T follicular helper cell (primary cell): ENCODE measurements at places on chromosomes 2 and 18.

DNA sequence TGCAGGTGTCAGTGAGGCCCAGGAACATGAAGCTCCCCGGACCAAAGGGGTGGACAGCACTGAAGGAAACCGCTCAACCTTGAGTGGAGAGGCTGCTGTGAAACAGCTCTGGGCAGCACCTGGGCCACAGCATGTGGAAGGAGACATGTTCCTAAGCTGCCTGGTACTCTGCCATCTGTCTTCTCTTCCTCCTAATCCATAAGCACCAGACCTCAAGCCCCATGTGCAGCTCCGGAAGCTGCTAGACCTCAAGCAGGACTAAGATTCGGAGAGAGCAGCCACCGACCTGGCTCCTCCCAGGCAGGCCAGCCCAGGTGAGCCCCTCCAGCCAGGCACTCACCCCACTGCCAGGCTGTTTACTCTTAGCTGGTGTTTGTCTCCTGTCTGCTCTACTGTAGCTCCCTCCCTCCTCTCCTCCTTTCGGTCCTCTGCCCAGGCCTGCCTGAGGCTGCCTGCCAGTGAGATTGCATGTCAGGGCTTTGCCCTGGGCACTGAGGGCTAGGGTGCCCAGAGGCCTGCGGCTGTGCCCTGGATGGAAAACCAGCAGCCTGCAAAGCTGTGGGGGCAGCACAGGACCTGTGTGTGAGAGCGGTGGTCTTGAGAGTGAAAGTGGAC is 53.7 kb downstream of the BCL11A start:
- no peak for DNase-seq

GRCh38 chr2:58055033-58055786 is 8.6 kb downstream of the VRK2 start:
- DNase-seq, result no peak

DNA sequence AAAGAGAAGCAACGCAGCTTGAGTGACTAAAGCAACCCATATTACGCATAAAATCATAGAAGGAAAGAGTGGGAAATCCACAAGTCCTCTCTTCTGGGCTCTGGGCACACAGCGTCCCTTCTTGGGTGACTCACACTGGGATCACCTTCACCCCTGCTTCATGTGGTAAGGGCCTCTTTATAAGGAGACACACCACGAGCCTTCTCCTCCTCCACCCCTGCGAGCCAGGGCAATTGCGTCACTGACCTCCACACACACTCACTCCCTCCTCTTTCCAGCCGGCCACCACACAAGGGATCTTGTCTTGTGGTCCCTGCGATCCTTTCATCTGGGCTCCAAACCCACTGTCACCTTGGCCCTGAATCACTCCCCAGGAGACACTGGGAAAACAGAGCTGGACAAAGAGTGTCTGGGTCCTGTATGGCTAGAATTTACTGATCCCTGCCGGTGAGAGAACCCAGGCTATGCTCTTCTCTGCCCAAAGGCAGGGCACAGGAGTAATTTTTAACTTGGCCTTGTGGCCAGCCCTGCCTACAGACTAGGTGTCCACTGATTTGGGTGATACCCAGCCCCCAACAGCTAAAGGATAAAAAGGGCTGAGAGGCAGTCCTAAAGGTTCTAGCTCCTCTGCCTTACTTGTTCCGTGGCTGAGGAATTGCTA is 35.3 kb downstream of the NHEJ1 start:
- no peak for DNase-seq

DNA sequence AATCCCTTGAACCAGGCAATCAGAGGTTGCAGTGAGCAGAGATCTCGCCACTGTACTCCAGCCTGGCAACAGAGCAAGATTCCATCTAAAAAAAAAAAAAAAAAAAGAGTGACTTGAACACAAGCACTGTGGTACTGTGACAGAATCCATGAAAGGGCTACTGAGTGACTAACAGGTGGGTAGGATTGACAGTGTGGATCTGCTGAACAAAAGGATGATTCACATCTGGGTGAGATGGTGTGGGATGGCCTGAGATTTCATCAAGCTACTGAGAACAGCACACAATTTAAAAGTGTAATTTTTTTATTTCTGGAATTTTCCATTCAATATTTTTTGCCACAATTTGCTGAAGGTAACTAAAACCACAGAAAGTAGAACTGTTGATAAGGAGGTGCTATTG is 13.3 kb upstream of the SP3 start:
- no peak for DNase-seq

DNA sequence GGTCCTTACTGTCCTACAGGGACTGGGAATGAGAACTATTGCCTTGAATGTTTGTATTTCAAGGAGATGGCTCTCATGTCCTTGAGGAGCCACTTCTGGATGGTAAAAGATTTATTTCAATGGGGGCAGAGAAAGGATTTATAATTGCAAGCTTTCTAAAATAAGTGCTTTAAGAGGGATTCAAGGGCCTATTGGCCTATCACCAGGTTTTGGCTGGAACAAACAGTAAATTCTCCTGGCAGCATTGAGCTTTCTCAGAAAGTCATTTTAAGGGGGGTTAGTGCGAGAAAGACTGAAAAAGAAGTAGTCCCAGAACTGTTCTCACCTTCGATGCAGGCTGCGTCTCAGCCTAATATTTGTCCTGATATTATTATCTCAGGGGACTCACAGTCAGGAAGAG is 29.8 kb downstream of the DPP10 start:
- DNase-seq, result no peak

DNA sequence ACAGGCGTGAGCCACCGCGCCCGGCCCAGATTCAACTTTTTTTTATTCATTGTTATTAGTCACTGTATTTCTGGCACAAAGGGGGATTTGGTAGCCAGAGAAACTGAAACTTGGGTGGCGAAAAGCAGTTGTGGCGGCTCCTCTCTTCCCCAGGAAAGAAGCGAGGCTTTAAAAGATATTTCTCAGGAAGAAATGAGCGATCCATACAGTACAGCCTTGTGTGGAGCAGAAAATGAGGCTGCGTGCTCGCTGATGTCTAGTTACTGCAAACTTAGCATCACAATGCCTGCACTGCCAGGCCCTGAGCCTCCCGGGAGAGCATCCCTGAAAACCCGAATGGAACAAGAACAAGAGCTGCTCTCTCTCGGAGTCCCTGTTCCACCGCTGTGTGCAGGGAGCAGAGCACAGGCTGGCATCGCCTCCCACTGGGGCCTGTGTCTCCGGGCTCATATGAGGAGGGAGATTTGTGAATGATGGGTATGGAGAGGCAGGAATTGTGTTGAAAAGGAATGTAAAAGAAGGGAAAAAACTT is 234.0 kb downstream of the ZNF516 start:
- DNase-seq, result no peak

GRCh38 chr2:221314786-221315185 is 257.3 kb downstream of the EPHA4 start:
- DNase-seq, result no peak

- DNase-seq, result no peak
Measured at GRCh38 chr2:14790041-14790640, 157.6 kb downstream of the LRATD1 start.

- no peak for DNase-seq
Measured at GRCh38 chr2:214774108-214774507, 35.4 kb downstream of the BARD1 start.

DNA sequence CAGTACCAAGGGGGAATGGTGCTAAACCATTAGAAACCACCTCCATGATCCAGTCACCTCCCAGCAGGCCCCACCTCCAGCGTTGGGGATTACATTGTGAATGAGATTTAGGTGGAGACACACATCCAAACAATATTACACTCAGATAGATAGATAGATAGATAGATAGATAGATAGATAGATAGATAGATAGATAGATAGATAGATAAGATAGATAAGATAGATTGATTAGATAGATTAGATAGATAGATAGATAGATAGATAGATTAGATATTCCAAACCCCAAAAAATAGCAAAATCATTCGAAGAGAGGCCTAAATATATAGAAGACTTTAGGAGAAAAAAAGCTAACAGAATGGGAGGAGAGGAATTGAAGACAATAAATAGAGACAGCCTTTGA is 42.8 kb upstream of the UBXN4 start:
- DNase-seq, result no peak

DNA sequence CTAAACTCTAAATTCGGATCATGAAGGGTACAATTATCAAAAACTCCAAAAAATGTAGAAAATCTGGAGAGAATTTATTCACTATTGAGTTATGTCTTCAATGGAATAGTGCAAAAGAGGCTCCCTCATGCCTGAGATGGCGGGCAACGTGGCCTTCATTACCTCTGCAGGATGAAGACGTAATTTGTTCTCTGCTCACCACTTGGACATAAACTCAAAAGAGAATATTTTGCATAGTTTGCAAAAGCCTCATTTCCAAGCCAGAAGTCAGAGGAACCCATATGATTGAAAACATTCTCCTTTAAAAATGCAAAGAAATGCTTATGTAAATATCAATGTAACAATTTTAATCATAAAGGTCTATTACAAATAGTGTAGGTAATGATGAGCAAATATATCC is 58.7 kb downstream of the SLC25A12 start:
- no peak for DNase-seq

- no peak for DNase-seq
Measured at GRCh38 chr2:142236181-142236580, 105.4 kb upstream of the LRP1B start.

- DNase-seq, result no peak
Measured at GRCh38 chr2:24702800-24703199, 90.4 kb downstream of the PTRHD1 start.

DNA sequence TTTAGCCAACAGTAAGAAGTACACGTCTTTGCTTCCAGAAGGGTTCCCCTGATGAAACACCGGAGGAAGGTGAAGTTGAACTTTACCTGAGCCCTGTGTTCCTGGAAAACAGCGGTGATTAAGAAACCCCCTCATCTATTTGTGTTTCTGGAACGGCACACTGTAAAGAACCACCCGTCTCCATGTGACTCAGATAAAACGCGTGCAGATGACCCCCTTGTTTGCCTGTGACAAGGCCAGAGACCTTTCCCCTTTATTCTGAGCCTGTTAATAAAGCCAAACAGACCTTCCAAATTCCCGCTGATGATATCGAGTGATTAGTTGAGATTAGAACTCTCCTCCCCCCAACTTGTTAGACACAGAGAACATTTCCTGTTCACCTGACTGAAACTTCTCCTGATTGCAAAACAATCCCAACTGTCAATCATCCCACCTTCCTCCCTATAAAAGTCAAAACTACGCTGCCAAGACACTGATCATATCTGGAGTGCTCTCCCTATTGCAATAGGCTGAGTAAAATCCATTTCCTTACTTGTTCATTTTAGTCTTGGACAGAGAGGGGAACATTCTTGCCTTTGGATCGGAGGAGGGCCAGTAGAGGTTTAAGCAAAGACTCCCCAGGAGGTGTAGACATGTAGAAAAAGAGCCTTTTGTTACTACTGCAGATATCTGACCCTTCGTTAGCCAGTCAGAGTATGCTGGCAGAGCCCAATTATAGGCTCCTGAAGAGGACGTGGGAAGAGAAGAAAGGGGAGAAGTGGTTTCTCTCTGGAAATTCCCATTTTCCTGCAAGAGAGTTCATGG is 914 bp upstream of the IWS1 start:
- no peak for DNase-seq

DNA sequence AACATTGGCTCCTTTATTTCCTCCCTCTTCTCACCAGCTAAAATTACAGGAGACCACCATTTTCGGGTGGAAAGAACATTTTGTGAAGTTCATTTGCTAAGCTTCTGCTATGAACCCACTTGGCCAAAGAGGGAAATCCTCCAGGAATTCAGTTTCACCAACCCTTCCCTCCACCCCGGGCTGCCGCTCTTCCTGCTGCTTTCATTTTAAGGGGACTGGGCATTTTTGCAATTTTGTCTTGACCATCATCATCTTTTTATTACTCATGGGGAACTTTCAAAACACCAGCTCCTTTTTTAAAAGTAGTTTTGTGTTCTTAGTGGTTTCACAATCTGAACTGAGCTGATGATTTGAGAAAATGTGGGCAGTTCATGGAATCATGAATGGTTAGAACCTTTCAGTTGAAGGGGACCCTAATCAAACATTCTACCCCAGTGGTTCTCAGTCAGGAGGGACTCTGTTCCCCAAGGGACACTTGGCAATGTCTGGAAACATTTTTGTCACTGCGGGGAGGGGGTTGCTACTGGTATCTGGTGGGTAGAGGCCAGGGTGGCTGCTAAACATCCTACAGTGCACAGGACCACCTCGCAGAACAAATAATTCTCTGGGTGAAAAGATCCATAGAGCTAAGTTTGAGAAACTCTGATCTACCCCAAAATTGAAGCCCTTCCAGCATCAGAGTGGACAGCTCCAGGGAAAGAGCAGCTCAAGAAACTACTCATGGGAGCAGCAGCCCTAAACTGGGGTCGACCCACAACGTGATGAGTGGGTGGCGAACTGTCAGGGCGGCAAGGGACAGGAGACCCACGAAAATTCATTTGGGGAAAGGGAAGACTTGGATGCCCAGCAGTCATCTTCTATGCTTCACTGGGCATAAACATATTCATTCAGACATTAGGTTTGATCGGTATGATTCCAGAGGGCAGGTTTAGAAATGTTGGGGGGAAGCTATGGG is 92.9 kb downstream of the ACKR3 start:
- DNase-seq, result no peak

- DNase-seq, result no peak
Measured at GRCh38 chr18:69737851-69738250, 209.8 kb downstream of the CD226 start.

GRCh38 chr18:58866773-58867150 is 2.1 kb downstream of the ZNF532 start:
- no peak for DNase-seq

GRCh38 chr2:12162269-12163247 is 416.1 kb downstream of the LPIN1 start:
- DNase-seq, result no peak

- no peak for DNase-seq
Measured at GRCh38 chr18:72233106-72233505, 311.0 kb downstream of the CBLN2 start.

GRCh38 chr2:133569286-133569830 is 1.1 kb upstream of the NCKAP5 start:
- no peak for DNase-seq

- DNase-seq, result no peak
Measured at GRCh38 chr2:96024336-96025193, 10.2 kb downstream of the GPAT2 start.

DNA sequence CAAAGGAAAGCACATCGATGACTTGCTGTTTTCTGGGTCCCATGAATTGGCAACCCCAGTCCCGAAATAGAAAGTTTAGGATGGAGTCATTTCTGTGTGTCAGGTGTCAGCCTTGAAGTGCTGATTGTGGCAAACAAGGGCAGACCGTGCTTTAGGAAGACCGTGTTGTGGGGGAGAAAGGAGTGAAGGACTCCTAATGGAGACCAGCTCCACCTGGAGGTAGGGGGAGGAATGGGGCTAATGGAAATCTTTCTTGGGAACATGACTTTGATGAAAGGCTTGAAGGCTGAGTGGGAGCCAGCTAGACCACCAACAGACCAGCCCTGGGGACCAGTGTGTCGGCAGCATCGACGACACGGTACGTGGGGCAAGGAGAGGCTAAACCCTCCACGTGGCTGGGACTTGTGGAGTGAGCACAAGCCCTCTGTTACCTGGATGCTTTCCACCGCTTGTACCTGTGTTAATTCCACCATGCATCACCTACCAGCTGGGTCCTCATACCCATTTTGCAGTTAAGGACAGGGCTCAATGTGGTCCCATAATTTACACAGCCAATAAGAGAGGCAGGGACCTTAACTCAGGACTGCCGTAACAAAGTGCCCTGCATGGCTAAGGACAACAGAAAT is 104.2 kb downstream of the SH3BP4 start:
- no peak for DNase-seq

GRCh38 chr2:129092956-129093355 is 774.3 kb upstream of the HS6ST1 start:
- DNase-seq, result no peak

- no peak for DNase-seq
Measured at GRCh38 chr2:140975237-140975636, 1155.6 kb downstream of the LRP1B start.

GRCh38 chr18:58201733-58202730 is 158.0 kb downstream of the NEDD4L start:
- DNase-seq, result no peak

- no peak for DNase-seq
Measured at GRCh38 chr2:7673853-7674252, 756.6 kb downstream of the RNF144A start.
